ENCODE measurements at places on chromosomes 1 and 21.

GRCh38 chr1:18643154-18644012 lies 12.7 kb downstream of the PAX7 start:
- DNase-seq = peak; percentile 34

- no peak for DNase-seq
Observed at GRCh38 chr1:211326140-211326527, 499 bp upstream of the TRAF5 start.

GRCh38 chr1:232045139-232045994 lies 418.8 kb downstream of the DISC1 start:
- no peak for DNase-seq

GRCh38 chr1:3011631-3012455 lies 9.4 kb upstream of the ACTRT2 start:
- DNase-seq = no peak

DNA sequence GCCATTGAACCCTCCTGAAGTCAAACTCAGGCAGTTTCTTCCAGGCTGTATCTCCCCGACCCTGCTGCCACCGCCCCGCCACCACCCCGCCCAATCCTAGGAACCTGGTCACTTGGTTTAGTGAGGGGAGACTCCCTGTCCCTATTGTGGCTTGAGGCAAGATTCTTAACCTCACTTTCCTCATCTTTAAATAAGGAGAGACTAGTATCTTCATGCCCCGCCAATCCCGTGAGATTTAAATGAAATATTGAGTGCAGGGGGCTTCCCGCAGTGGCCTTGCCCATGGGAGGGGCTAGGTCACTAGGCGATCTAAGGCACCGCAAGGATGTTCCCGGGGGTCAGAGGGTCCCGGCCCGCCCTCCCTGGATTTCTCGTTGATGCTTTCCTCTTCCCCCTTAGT lies 998 bp downstream of the KDF1 start:
- DNase-seq = no peak

DNA sequence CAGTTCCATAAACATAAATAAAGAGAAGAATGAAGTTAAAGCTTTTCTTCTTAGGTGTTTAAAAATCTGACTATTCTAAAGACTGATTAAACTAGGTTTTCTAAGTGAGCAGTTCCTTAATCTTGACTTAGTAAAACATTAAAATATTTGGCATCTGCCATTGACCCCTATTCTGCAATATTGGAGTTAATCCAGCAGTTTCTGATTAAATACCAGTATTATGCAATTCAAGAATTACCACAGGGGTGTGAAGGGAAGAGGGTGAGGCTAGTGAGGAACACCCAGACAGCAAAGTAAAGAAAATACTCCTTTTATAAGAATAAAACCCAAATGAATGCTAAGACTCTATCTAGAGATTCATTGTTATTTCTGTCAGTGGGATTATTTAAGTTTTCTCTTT lies 40.9 kb downstream of the CLIC4 start:
- DNase-seq = no peak

DNA sequence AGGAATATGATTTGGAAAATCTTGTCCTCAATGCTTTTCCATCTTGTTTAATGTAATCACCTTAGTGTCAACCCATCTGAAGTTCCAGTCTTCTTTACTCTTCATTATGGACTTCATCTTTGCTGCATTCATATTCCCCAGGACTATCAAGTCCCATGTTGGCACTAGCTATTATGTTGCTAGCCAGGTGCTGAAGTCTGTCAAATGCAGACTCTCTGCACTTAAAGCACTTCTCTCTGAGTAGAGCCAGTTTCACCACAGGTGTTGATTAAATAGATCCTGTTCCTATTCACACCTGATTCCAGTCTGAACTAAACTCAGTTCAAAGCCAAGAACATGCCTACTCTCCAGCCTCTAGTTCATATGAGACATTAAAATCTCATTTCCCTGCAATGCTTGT lies 75.0 kb upstream of the PKN2 start:
- no peak for DNase-seq

DNA sequence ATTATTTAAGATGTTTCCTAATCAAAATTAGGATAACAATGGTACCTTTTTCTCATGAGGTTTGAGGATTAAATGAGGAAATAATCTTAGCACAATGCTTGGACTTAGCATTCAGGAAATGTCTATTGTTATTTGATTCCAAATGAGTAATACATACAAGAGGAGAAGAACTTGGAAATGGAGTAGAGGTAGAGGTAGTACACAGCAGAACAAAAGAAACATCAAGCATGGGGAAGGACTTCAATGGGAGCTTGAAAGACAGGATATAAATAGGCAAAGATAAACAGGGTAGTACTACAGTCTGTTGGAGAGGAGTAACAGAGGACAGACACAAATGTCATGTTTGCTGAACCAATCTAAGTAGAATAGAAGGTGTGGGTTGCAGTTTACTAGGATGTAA lies 59.5 kb upstream of the RGS2 start:
- no peak for DNase-seq

- DNase-seq = no peak
Observed at GRCh38 chr1:164803366-164803765, 244.4 kb downstream of the PBX1 start.

- DNase-seq = no peak
Observed at GRCh38 chr1:55477953-55478352, 262.8 kb upstream of the USP24 start.

GRCh38 chr1:65577278-65577677 lies 156.8 kb downstream of the LEPR start:
- DNase-seq = no peak

GRCh38 chr1:186845576-186846210 lies 16.9 kb downstream of the PLA2G4A start:
- no peak for DNase-seq

- no peak for DNase-seq
Observed at GRCh38 chr1:225617956-225618355, 35.0 kb downstream of the ENAH start.

DNA sequence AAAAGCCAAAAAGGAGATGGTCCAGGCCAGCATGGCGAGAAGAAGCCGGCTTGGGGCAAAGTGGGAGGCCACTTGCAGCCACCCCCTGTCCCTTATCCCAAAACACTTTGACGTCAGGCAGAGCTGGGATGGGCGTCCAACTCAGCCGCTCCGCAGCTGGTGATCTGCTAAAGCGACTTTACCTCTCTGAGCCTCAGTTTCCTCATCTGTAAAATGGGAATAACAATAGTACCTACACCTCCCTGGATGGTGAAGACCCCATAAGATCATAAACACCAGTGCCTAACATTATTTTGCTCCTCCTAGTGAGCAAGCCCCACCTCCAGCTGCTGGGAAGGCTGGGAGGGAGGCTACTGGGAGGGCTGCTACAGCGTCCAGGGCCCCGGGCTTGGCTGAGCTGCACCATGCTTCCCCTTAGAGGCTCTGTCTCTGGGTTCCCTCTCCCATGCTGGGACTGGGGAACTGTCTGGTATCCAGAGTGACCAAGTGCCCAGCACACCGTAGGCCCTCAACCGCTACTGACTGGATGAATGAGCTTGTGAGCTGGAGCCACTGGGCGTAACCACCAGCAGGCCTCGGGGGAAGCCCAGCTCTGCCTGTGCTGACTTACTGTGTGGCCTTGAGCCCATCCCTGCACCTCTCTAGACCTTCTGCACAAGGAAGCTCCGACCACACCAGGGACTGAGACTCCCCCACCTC lies 18.3 kb downstream of the IFFO2 start:
- no peak for DNase-seq

GRCh38 chr1:172574080-172574479 lies 41.1 kb downstream of the SUCO start:
- DNase-seq = no peak

GRCh38 chr1:91567583-91567982 lies 66.9 kb downstream of the CDC7 start:
- DNase-seq = no peak

DNA sequence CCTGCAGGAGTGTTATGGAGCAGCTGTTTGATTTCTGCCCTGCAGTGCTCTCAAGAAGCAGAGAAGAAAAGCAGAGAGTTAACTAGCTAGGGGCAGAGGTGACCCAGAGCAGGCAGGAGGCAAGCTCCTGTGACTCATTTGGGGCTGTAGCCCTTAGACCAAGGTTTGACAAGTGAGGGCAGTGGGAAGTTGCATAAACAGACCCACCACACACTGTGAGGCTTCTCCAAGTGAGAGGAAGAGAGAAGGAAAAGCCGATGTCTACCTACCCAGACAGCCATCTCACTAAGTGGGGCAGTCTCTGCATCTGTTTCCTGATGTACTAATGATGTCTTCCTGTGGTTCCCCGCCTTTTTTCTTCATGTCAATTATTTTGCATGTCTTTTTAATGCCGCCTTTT lies 159.9 kb upstream of the NR5A2 start:
- DNase-seq = no peak

DNA sequence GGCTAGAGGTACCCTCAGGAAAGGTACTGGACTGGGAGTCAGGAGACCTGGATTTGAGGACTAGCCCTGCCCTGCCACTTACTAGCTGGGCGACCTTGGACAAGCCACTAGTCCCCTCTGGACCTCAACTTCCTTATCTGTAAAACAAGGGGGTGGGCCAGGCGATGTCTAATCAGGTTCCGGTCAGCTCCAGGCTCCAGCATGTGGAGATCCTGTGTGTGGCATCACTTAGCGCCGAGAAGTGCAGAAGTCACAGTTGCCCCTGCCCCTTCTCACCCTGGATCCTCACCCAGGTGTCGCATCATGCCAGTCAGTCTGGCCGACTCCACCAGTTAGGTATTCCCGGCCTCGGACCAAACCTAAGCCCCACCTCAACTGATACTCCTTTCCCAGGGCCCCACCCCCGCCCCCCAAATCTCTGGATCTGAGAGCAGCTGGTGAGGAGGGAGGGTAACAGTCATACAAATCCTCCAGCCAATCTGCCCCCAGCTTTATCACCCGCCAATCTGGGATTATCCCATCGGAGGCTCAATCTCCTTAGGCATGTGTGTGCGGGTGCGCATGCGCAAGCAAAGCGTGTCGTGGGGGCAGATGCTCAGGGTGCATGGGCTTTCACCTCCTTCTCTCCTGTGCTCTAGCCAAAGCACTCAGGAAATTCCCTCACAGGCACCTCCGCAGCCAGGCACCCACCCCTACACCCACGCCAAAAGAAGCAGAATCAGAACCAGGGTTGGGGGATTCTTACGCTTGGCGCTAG lies 5.4 kb downstream of the CELF3 start:
- DNase-seq = no peak

GRCh38 chr1:62111084-62111483 lies 83.6 kb upstream of the L1TD1 start:
- no peak for DNase-seq

- no peak for DNase-seq
Observed at GRCh38 chr1:229578168-229579058, 19.9 kb upstream of the ABCB10 start.

DNA sequence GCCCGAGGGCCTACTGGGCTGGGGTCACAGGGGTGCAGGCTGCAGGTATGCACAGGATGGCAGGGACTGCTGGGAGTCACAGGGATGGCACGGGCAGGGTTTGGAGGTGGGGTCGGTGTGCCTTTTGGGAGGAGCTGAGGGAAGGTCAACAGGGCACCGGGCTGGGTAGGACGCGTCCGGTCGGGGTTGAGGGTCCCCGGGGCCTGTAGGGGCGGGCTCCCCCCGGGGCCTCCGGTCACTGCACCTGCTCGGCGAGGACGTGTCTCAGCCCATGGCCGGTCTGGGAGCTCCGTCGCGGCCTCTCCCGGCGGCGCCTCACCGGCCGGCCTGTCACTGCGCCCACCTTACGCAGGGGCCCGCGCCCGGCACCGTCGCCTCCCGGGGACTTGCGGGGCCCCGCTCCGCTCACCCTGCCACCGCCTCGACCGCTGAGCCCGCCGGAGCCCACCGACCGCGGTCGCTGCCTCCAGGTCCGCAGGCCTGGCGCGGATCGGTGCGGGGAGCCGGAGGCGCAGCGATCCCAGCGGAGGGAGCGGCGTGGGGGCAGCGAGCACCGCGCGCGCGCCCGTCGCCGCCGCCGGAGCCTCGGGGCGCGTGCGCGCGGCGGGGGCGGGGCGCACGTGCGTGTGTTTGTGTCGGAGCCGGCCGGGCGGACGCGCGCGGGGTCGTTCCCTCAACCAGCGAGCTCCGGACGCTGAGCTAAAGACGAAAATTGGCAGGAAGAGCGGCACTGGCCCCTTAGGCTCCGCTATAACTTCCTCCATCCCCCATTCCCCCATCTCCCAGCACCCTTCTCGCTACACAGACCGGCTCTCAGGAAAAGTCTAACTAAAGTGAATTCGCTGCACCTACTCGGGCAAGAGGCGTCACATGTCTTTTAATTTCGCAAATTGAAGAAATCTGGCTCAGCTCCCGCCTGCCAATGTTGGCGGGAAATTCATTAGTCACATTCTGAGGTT lies at the start of gene AMIGO1:
TSS of gene AMIGO1 (minus strand) at position 552 of the 959 bp plus-strand sequence. CDS start 815 bp downstream, outside the sequence.
- DNase-seq = peak; percentile 68

- DNase-seq = no peak
Observed at GRCh38 chr1:160494620-160495019, 28.4 kb downstream of the SLAMF6 start.

DNA sequence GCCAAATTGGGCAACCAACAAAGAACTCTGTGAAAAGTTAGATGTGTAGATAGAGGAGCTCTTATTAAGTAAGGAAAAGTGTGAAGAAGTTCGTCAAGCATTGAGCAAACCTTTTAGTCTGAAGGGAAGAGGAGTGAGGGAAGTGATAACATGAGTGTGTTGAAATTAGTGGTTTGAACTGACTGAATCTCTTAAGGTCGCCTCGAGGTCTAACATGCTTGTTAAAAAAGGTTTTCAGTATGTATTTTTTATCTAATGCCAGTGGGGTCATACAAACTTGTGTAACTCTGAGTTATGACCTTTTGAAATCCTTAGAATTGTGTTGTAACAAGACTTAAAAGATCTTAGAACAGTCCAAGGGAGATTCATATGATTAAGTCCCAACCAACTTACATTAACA lies 34.1 kb downstream of the SOAT1 start:
- DNase-seq = no peak

GRCh38 chr1:247401310-247402119 lies 14.5 kb upstream of the NLRP3 start:
- no peak for DNase-seq

DNA sequence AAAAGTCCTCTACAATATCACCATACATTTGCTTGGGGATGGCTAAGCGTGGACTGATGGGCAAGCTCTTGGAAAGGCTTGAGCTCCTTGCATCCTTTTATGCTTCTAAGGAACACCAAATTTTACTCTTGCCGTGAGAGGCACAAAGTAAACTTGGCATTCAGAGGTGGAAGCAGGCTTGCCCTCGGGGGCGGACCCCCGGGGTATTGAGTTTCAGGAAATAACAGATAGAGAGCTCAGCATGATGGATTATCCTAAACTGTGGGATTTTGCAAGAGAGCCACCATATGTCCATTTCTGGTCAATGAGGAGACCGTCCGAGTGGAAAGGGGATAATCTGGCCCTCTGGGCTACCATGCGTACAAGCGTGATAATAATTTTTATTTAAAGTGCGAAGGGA lies 14.0 kb downstream of the IFI16 start:
- DNase-seq = no peak

DNA sequence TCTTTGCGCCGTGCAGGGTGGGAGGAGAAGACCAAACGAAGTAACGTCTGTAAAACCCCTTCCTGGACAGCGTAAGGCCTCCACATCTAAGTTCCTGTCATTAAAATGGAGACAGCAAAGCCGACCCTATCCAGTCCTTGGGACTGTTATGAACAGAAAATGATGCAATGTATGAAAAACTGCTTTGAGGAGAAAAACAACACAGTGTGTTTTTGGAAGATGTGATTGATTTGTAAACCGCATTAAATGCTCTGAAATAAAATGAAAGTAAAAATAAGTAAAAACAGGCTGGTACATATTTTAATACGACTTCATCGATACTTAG lies 827 bp upstream of the URB1 start:
- DNase-seq = no peak

Data from activated T-cell treated with anti-CD3 and anti-CD28 coated beads, Interleukin-2, amount 50 U/mL, for 72 hours (primary cell).